Pulmonary artery endothelial cell (primary cell): ENCODE measurements at places on chromosomes 4 and X.

GRCh38 chrX:84188320-84188834 is 378 bp upstream of the RPS6KA6 start:
- no peak for DNase-seq

DNA sequence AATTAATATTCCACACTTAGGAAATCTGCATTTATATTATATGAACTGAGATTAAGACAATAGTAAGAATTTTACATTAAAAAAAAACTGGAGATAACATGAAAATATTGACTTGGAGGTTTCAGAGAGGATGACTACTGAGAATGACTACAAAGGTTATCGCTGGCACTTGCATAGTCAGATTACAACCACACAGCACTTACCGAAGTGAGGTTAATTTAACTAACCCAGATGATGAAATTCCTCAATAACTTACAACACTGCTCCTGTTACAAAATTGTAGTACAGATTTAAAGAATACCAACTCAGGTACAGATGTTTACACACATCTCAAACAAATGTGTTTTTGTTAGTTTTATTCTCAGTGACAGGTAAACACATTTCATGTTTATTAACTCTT is 283.5 kb downstream of the CAMK2D start:
- no peak for DNase-seq

GRCh38 chr4:108885211-108885610 is 122.4 kb upstream of the ETNPPL start:
- DNase-seq = no peak

DNA sequence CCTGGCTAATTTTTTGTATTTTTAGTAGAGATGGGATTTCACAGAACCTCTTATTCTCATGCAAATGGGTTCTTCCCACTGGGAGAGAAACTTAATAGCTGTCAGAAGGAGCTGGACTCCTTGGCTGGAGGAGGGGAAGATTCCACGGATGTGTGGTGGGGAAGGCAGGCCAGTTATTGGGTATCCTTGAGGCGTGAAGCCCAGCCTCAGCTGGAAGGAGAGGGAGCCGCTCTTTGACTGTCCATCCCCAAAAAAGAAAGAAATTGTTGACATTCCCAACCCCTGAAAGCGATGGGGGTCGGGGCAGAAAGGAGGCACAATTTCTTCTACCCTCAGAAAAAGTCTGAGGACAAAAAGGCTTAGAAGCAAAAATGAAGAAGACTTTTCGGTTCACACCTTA is 983.1 kb upstream of the PABPC4L start:
- DNase-seq = no peak

GRCh38 chrX:31580227-31580626 is 508.4 kb upstream of the FTHL17 start:
- DNase-seq = no peak

DNA sequence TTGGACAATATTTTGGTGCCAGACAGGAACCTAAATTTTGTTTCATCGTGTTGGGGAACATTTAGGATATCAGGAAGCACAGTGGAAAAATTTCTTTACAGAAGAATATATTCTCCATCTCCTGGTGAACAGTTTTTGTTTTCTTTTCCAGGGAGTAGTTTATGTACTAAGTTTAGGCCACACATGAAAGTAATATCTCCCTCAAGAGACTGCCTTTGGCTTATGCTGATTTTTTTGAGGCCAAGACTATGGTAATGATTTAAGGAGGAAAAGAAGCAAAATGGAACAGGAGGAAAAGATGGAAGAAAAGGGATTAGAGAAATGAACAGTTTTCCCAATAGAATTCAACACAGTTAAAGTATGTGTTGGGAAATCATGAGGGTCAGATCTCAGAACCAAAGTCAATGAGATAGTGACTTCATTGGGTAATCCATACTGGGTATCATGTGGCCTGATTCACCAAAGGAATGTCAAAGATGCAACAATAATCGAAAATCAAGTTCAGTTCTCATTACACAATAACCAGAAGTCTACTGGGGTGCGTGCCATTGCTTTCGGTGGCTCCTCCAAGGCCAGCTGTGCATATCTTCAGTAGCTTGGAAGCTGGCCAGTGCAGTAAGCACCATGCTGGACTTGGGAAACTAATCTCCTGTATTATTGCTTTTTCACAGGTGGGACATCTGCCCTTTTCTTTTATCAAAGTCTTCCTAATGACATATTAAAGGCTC is 234.8 kb downstream of the COL25A1 start:
- no peak for DNase-seq

- no peak for DNase-seq
Measured at GRCh38 chr4:64306255-64306565, 103.0 kb downstream of the TECRL start.

DNA sequence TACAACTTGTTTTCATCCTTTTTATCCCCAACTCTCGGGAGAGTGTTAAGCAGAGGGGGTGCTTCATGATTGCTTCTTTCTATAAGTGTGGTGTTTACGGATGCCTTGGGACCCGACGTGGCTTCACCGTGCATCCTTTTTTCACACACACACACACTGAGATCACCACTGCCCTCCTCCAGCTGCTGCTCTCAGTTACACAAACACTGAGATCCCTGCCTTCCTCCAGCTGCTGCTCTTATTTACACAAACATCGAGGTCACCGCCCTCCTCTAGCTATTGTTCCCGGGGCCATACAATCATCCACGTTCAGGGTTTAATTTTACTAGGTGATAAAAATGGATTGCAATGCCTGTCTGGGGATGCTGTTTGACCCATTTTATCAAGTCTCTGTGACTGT is 155.4 kb upstream of the FAM9B start:
- DNase-seq = no peak

- no peak for DNase-seq
Measured at GRCh38 chrX:71618303-71618721, at the start of gene CXCR3. Gene CXCR3 (minus strand): TSS chrX:71618511. CDS start chrX:71618449, 62 bp downstream.

- DNase-seq = peak; percentile 13
Measured at GRCh38 chrX:53317365-53318069, 36.1 kb upstream of the IQSEC2 start.

DNA sequence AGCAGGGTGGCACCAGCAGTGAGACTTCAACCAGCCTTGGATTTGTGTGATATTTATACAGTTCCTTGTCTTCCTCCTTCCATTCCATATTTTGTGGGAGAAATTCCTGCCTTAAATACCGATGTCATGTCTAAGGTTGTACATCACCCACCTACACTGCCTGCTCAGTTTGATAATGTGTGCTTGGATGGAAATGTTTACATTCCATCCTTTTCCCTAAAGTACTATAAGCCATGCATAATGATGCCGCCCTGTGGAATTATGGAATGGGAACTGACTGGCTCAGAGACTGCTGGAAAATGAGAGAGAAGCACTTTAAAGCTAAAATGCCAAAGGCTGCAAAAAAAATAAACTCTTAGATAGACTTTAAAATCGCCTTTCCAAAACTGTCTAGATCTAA is 11.3 kb upstream of the GLUD2 start:
- DNase-seq = no peak

DNA sequence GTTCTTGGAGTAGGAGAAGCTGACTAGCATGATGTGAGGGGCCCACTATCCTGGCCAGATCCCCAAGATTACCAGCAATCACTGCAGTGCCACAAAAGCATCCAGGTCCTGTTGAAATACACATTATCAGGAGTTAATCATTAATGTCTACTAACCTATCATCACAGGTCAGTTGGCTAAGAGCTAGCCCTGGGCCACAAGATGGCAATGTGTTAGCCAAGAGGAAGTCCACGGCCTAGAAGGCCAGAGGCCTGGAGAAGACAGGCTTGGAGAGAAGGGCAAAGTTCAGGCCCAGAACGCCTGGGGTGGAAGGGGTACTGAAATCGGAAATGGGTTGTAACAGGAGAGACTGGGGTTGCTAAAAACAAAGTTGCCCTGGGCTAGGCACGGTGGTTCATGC is 19.9 kb upstream of the KIAA1210 start:
- DNase-seq = no peak

- no peak for DNase-seq
Measured at GRCh38 chr4:156576946-156577345, 394.7 kb downstream of the PDGFC start.

GRCh38 chr4:74375824-74376426 is 11.0 kb downstream of the EREG start:
- no peak for DNase-seq

DNA sequence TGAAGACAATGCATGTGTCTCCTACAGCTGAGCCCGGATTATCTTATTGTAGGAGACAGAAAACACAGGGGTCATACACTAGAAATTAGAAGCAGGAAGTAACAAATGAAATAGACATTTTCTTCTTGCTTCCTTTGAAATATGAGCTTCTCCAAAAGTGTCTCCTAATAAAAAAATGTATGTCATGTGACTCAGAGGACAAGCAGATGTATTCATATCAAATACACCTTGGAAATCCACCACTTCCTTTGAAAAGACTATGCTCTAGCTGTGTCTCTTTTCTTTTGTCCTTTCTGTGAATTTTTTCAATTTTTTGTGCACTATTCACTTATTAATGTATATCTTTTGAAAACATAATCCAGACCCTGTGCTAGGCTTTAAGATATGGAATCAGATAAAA is 1906.2 kb downstream of the C4orf33 start:
- no peak for DNase-seq

- DNase-seq = no peak
Measured at GRCh38 chr4:79088946-79089691, 149.9 kb upstream of the PAQR3 start.

DNA sequence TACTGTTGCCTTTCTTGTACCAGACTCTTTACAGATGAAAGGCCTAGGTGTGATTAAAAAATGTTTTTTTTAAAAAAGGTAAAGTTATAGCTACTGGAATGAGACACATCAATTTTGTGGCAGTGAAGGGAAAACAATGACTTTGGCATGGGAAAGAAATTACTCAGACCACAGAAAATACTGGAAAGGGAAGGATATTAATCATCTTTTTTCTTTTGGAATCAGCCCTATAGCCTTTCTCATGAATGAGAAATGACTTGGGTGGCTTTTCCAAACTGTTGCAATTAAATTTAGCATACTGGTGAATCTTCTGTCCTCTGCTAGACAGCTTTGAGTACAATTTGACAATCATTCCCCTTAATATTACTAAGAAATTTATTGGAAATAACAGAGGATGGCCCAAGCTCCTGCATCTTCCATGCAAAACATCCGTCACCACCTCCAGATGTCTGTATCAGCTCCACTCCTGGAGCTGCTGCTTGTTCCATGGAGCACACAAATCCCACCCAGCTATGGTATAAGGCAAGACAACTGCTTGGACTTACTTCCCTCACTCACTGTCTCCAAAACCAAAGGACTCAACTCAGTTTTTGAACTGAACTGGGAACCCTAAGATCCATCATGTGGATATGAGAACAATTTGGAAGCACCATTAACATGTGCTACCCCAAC is 97.6 kb upstream of the ARSJ start:
- peak; percentile 24 for DNase-seq

DNA sequence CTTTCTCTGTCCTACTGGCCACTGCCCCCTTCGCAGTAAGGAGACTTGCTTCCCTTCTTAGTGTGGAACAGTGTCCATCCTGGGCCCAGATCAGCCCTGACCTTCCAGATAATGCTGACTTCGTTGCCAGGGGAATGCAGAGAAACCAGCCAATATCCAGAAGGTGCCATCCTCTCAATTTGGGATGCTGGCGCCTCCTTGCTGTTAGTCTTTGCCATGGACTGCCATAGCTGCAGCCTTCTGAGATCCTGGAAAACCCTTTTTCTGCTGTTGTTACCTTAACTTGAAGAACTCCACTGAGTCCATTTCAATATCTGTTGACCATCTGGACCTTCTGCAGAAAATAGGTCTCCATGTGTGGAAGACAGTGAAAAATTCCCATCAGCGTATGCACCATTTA is 21.8 kb downstream of the RAI2 start:
- DNase-seq = no peak

GRCh38 chr4:38153387-38153760 is 193.2 kb downstream of the PTTG2 start:
- no peak for DNase-seq

DNA sequence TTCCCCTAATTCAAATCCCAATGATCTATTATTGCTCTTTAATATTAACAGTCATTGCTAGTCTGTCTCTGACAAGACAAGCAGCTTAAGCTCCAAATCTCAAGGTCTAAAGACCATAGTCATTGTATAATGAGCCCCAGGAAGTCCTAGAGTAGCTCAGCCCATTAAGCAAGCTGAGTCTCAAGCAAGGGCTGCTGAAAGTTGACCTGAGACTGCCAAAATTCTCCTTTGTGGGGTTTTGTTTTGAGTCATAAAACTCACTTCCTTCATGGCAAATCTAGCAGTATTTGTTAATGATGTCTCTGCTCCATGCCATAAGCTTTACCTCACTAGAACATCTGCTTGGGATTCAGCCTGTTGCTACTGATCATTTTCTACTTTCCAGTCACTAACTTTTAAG is 313.2 kb downstream of the ANTXR2 start:
- DNase-seq = no peak

GRCh38 chr4:123651066-123651465 is 254.5 kb downstream of the SPRY1 start:
- no peak for DNase-seq
